Natural killer cell treated with Interleukin-12 subunit alpha and Interleukin-12 subunit beta and Interleukin-15 and Interleukin-18, amount 100 ng/mL, for 72 hours (primary cell): ENCODE measurements at places on chromosomes 2 and 18.

- DNase-seq, result no peak
Measured at GRCh38 chr2:193502363-193503035, 1307.8 kb upstream of the TMEFF2 start.

- no peak for DNase-seq
Measured at GRCh38 chr2:145402706-145403277, 882.9 kb upstream of the ZEB2 start.

DNA sequence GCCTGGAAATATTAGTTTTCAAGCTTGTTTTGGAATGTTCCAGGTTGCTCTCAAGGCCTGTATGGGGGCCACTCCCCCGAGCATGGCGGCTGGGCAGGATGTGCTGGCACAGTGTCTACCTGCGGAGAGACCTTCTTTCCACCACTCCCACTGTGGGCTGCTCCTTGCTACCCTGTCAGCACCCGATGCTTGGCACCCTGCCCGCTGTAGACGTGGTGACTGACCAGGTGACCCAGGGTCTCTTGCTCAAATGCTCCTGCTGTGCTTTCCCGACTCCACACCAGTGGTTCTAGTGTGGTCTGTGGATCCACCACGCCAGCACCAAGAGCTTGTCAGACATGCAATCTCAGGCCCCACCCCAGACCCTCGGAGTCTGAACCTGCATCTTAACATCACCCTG, 213.3 kb downstream of the SH3BP4 start:
- DNase-seq, result no peak

- DNase-seq, result no peak
Measured at GRCh38 chr2:29894822-29895614, 26.4 kb downstream of the ALK start.

GRCh38 chr2:175282300-175282699, 100.8 kb upstream of the ATP5MC3 start:
- no peak for DNase-seq

DNA sequence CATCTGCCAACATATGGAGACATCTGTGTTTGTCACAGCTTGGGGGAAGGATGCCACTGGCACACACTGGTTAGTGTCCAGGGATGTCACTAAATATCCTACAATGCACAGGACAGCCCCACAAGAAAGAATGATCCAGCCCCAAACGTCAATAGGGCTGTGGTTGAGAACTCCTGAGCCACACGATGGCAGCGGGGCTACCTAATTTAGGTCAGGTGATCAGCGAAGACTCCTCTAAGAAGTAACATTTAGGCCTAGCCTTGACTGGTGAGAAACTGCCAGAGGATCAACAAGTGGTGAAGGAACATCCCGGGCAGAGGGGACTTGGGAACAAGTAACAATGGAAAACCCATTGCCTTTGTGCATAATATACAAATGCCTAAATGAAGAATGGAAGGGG, 5.0 kb upstream of the TGIF1 start:
- DNase-seq, result no peak

DNA sequence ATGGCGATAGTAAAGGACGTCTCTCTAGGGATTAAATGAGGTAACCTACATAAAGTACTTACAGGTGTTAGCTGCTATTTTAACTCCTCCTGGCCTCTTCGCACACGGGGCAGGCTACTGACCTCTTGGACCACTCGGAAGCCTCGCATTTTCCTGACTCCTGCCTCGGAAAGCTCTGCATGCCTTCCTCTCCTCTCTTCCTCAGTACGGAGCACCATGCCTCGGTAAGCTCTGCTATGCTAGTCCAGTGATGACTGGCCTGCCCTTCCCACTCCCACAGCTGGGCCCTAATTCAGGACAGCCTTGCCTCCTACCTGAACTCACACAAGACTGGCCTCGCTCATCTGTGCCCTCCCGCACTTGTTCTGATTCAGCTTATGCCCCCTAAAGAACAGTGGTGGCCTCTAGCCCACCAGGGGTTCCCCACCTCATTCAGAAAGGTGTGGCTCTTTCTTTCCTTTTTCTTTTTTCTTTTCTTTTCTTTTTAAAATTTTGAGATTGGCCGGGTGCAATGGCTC, 22.7 kb upstream of the HPCAL1 start:
- DNase-seq, result no peak

DNA sequence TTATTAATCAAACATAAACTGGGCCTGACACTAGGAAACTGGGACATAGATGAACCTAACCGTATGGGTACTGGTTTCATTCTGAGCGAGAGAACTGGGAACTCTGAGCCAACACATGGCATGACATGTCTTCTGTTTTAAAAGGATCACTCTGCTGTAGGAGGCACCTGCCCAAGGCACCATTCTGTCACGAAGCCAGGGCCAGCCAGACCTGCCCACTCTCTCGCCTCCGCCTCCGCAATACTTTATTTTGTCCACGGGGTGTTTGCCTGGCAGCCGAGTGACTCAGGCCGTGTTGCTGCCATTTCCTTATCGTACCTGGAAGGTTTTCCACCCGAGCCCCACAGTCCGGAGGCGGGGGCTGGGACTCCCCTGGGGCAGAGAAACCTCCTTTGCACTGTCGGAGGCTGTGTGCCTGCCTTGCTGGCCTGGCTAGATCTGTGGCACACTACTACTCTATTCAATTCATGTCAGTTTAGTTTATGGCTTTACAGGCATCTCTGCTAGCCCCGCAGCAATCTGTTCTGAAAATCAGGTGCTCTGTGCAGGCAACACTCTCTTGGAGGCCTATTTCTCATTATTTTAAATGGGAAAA, 120.4 kb upstream of the ACKR3 start:
- no peak for DNase-seq

DNA sequence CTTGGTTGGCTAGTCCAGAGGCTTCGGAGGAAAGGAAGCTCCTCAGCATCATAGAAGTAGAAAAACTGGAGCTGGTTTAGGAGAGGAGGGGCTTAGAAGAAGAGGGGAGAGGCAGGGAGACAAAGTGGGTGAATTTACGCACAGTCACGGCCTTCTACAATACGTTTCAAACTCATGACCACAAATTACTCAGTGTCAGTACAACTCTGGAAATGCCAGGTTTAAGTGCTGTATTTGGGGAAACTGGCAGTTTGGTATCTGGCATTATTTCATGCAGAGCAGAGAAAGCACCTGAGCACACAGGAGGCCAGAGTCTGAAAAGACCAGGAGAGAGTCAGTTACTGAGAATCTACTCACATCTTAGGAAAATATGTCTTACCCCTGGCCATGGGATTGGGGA, 55.4 kb downstream of the XRCC5 start:
- DNase-seq, result no peak

GRCh38 chr2:158776231-158776630, 18.9 kb upstream of the DAPL1 start:
- no peak for DNase-seq

GRCh38 chr2:99554238-99554637, 64.4 kb upstream of the REV1 start:
- no peak for DNase-seq

DNA sequence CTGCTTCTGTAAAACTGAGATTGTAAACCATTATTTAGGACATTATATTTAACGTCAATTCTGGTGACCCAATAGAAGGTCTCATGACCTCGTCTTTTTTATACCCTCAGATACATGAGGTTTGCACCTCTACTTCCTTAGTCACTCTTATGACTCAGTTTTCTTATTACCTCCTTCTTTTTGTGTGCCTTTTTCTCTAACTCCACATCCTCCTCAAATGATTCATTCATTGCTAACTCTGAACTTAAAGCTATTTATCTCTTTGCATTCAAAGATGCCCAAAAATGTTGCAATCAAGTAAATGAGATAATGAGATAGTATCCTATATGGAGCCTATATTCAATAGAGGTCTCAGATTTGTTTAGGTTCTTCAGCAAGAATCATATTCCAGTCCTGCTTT, 121.0 kb upstream of the KYNU start:
- DNase-seq, result no peak

- no peak for DNase-seq
Measured at GRCh38 chr2:125796784-125797183, 859.2 kb upstream of the GYPC start.

GRCh38 chr2:18209934-18210639, 331.6 kb downstream of the KCNS3 start:
- no peak for DNase-seq

- peak; percentile 40 for DNase-seq
Measured at GRCh38 chr2:71706121-71706520, 252.8 kb downstream of the DYSF start.

DNA sequence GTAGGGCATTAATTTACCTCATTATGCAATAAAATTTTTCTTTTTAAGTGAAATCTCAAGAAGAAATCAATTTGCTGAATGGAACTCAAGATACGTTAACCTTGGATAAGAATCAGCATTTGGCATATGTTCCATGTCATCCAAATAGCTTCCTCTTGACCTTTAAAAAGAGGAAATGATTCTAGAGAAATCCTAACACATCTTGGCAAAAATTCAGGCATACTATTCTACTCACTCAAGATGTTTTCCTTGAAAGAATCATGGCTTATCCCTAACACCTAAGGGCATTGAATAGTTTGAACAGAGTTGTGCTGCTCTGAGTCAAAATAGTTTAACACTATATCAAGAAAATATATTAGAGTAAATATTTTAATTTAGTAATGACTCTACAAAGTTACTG, 678.0 kb downstream of the EPHA4 start:
- DNase-seq, result no peak

- DNase-seq, result no peak
Measured at GRCh38 chr2:12177455-12178288, 431.2 kb downstream of the LPIN1 start.

GRCh38 chr2:52831216-52831615, 936.4 kb upstream of the CHAC2 start:
- DNase-seq, result no peak

DNA sequence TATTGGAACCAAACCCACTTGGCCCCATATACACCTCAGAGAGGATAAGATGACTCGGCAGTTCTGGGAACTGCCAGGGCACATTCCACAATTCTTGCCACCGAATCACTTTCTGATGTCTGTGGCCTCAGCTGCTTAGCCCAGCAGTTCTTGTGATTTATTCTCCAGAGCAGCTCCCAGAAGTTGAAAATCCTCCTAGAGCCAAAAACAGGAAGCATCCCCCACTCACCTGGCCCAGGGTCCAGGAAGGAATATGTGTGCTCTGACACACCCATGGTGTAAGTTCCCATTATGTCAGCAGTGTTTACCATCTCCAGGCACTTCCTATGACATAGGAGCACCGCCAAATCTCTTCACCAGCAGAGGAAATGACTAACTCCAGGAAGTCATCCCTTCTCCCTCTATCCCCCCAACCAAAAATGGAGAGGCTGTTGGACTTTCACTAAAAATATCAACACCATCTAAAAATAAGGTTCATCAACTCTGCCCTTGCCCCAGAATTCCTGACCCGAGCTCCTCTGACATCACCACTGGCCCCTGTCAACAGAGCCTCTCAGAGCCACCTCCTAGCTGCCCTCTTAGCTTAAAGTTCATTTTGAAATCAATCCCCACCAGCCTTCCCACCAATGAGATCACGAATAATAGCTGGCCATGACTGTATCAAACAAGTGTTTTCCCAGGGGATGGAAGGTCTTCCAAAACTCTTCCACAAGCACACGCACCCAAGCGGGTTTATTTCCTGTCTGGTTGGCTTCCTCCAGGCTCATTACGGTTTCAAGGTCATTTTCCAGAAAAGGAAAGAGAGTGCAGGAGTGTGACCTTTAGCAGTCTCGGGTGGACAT, 223.1 kb upstream of the PARD3B start:
- DNase-seq, result no peak

DNA sequence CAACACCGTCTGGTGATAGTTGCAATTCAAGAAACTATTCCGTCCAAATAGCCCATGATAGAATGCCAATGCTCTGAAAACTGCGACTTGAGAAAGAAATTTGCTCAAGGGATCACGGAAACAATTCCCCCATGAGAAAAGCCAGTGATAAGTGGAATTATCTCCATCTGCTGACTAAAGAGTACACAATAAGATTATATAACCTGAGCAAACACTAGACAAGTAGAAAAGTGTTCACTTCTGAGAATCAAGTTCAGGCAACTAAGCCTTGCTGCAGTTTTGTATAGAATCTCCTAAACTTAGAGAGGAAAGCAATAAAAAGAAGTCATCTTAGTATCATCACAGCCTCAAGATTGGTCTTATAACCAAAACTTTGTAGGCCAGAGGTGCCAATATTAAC, 336.3 kb upstream of the NRXN1 start:
- no peak for DNase-seq

GRCh38 chr18:74128159-74128558, 19.5 kb downstream of the FBXO15 start:
- DNase-seq, result no peak

DNA sequence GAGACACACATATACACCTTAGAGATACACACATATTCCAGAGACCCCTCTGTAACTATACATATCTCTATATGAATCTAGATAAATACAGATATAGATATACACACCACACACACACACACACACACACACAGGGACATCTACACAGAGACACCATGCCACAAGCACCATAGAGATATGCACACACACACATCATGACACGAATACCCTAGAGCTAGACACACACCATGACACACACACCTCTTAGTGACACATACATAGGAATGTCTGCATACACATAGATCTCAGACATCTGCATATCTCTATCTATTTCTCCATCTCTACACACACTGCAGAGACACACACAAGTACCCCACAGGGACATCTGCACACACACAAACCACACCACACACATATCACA, 270.0 kb downstream of the CYRIA start:
- DNase-seq, result no peak

DNA sequence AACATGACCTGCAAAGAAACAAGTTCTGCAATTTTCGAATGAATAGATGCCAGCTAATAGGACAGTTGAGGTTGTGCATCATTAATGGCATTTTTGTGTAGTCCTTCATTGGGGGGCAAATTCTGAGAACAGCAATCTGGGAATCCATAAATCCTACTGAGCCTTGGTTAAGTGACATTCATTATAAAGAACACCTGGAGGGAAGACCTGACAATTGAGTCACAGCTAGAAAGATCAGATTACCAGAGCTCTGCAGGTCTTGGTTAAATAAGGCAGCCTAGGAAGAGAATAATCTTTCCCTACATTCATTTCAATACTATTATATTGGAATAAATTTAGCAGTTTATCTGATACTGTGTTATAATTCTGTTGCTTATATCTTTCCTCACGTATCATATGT, 14.3 kb downstream of the KCNH7 start:
- DNase-seq, result no peak

DNA sequence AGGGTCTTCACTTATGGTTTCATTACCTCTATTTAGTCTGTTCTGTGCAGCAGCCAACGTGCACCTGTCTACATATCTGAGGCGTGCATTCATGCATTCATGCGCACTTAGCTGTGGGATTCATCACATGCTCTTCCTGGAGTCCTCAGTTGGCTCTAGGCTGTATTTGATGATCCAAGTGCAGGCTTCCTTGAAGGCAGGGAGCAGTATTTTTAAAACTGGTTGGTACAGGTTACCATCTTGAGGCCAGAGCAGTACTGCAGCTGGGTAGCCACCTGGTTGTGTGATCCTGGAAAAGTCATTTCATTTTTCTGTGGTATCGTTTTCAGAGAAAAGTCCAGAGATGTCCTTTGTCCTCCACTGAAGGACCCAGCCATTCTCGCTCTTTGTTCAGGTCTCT, 109.8 kb downstream of the EN1 start:
- no peak for DNase-seq

DNA sequence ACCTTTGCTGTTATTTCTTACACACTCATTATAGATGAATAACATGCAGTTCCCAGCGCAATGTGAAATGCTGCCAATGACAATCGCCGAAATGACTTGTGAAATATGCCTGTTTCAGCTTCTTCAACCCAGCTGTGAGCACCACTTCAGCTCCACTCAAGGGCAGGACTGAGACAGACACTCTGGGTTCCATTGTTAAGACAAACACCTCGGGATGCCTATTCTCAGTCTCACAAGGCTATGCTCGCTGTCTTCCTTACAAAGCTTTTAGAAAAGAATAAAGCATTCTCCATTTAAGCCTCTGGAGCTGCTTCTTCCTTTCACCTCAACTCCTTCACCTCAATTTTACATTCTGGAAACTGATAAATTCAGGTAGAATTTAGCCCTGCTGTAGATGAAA, 4.2 kb downstream of the CBLN2 start:
- no peak for DNase-seq
